ENCODE measurements at places on chromosomes 16 and 17. TPM values are rescaled to one million over a fixed set of nuclear protein-coding genes. Genes with fewer than 3 reads are reported as not detected.

Gene PLA2G10
- not detected for total RNA-seq

Gene ZSCAN10
- not detected for total RNA-seq

Gene OR3A3
- total RNA-seq: not detected

Gene SEPTIN1
- total RNA-seq: 0.63 TPM

Gene ASGR1
- total RNA-seq: 0.63 TPM

Gene ZNF469
- 8.5 TPM for total RNA-seq

Gene AOC3
- total RNA-seq: 0.38 TPM

Gene TOP2A
- 143 TPM for total RNA-seq

Gene CD19
- total RNA-seq: 0.16 TPM

Gene TLCD3B
- total RNA-seq: 0.13 TPM

Gene C16orf96
- under 0.01 TPM for total RNA-seq

Gene ZNF19
- 5.8 TPM for total RNA-seq
